Bladder microvascular endothelial cell (primary cell): ENCODE measurements at places on chromosomes 2 and 18. TPM values are rescaled to one million over a fixed set of nuclear protein-coding genes. Genes with fewer than 3 reads are reported as not detected.

The ACYP2 gene
- total RNA-seq = 4.9 and 6.9 TPM in 2 replicates

The PCARE gene
- not detected in 2 replicates for total RNA-seq

The KYNU gene
- total RNA-seq = 0.06 and 1.1 TPM in 2 replicates

The EFR3B gene
- total RNA-seq = 0.49 and 2.2 TPM in 2 replicates

The SCYGR4 gene
- total RNA-seq = not detected in 2 replicates

The DSG2 gene
- total RNA-seq = 3.4 and 5.9 TPM in 2 replicates

The TPGS2 gene
- 114 and 144 TPM in 2 replicates for total RNA-seq

The GLI2 gene
- under 0.01 TPM in 1 of 2 replicates, not detected in the other for total RNA-seq

The PSD4 gene
- total RNA-seq = 0.38 and 0.49 TPM in 2 replicates

The ATP5F1A gene
- 536 and 650 TPM in 2 replicates for total RNA-seq

The GKN2 gene
- total RNA-seq = not detected in 2 replicates

The LYG1 gene
- 0.49 and 0.57 TPM in 2 replicates for total RNA-seq

The ASB18 gene
- total RNA-seq = 0.25 TPM in 1 of 2 replicates, not detected in the other

The IL1F10 gene
- total RNA-seq = not detected in 2 replicates

The DUSP19 gene
- total RNA-seq = 1.8 and 4.1 TPM in 2 replicates

The APOB gene
- total RNA-seq = under 0.01 and 0.57 TPM in 2 replicates

The SLC16A14 gene
- 0.06 and 0.32 TPM in 2 replicates for total RNA-seq

The ING5 gene
- 16.4 and 28.6 TPM in 2 replicates for total RNA-seq

The CXCR1 gene
- not detected in 2 replicates for total RNA-seq

The EFHD1 gene
- total RNA-seq = 0.06 and 0.16 TPM in 2 replicates

The NGEF gene
- total RNA-seq = 0.16 and 0.19 TPM in 2 replicates

The TUBB8B gene
- not detected in 2 replicates for total RNA-seq

The ABHD3 gene
- 4.4 and 9.4 TPM in 2 replicates for total RNA-seq
